ENCODE measurements at places on chromosomes 5 and 9.

DNA sequence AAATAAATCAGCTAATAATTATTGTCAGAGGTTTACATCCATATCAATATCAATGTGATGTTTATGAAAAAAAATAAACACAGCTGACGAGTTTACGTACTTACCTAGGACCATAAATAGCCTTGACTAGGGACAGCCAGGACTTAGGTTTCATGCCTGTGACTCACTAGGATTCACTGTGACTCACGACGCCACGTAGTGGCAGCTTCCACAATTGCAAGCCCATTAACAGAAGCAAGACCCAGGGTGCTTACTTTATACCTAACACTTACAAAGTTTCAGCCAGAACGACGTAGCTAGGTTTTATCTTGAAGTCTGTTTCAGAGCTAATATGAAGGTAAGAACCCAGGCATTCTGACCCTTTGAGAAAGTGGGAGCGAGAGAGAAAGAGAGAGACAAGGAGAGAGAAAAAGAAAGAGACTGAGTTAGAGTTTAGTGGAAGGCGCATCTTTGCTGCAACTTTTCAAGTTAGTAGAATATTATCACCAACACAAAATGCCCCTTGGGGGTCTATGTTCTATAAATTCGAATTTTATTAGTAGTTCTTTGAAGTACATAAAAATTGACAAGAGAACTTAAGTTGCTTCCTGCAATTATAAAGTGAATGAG lies 191.2 kb downstream of the GNA14 start:
- DNase-seq = peak; percentile 83

DNA sequence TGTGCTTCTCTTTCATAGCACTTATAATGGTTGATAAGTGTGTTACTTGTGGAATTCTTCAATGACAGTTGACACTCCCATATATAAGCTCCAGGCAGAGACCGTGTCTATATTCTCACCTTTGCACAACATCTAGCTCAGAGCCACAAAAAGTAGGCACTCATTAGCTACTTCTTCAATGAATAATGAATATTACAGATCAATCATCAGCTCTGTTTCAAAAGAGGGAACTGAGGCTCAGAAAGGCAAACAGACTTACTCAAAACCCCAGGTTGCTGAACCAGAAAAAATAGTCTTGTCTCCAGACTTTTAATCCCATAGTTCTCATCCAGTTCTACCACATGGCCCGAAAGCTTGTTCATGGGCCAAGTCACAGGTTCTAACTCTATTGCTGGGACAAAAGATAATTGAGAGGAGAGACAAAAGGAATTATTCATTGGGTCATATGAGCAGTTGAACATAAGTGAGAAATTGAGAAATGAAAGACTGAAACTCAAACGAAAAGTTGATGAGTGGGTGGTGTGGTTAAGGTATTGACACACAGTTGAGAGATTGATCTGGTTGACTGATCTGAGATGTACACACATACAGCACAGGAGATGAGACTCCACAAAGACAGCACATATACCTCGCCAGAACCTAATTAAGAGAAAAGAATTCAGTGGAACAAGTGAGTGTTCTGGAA lies 381.6 kb downstream of the EFNA5 start:
- DNase-seq = peak; percentile 2

DNA sequence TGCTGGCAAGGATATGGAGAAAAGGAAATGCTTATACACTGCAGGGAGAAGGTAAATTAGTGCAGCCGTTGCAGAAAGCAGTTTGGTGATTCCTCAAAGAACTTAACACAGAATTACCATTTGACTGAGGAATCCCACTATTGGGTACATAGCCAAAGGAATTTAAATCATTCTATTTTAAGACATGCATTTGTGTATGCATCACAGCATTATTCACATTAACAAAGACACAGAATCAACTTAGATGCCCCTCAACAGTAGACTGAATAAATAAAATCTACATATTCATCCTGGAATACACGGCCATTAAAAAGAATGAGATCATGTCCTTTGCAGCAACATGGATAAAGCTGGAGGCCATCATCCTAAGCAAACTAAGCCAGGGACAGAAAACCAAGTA lies 510.1 kb upstream of the CDH9 start:
- DNase-seq = no peak

DNA sequence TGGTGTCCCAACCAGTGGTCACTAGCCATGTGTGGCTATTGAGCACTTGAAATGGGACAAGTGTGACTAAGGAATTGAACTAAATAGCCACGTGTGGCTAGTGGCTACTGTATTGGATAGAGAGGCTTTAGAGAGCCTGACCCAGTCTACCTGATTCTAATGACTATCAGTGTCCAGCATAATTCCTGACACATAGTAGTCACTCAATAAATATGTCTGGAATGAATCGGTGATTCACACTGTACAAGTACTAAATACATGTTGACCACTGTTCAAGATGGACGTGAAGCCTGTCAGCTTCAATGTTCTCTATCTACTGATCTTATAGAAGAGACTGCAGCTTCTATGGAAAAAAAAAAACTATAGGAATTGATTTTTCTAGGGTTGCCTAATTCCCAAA lies 57.7 kb upstream of the MAST4 start:
- no peak for DNase-seq

DNA sequence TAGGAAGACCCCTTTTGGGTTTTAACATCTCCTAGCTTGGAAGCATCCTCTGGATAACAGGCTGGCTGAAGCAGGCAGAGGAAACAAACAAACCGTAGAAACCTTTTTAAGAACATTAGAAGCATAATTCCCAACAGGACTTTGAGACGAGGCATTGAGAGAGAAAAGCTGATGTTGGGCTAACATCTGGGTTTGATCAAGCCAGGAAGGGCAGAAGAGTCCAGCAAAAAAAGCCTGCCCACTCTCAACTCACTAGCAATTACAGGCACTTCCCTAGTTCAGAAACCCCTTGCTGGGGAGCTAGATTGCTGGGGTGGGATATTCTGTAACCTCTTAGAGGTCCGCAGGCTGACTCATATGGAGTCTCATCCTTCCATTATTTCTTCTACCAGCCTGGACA lies 75.4 kb upstream of the CTNNA1 start:
- DNase-seq = no peak

- DNase-seq = no peak
These were observed 77.2 kb upstream of the BOD1 start for GRCh38 chr5:173693670-173694069.

GRCh38 chr5:114360816-114361723 lies 800 bp upstream of the KCNN2 start:
- DNase-seq = peak; percentile 28

DNA sequence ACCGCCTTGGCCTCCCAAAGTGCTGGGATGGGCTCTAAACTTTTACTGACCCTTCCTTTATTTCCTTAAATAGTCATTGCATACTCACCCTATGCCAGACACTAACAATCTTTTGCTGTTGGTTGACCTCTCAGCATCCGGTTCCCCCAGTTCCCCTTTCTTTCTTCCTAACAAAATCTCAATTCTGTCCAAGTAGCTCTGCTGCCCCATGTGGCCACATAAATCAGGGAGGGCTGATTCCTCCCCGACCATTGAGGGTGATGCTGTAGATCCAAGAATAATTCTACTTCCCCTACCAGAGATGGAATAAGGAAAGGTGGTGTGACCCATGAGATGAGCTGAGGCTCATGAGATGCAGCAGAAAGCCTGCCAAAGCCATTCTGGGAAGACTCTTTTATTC lies 315.3 kb upstream of the MSX2 start:
- no peak for DNase-seq

GRCh38 chr9:13443346-13444244 lies 164.1 kb upstream of the MPDZ start:
- no peak for DNase-seq

DNA sequence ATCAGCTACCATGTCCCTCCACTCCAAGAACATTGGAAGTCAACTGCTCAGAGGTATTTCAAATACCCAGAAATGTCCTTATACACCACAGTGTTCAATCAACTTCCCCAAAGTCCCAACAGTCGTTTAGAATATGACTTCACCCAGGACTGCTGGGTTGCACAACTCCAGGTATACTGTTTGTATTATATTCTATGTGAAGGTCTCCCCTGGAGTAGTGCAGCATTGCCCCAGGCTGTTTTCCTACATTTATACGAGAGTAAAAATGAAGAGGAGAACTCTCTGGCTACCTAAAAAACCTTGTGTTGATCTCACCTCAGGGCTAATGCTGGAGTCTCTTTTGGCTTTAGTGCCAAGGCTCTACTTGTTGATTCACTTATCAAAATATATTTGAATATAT lies 183.6 kb upstream of the MAP3K1 start:
- no peak for DNase-seq
